Foreskin keratinocyte (primary cell): ENCODE measurements at places on chromosomes 12 and 14. TPM values are rescaled to one million over a fixed set of nuclear protein-coding genes. Genes with fewer than 3 reads are reported as not detected.

CYP27B1 gene
- 41.8 and 52.1 TPM in 2 replicates for total RNA-seq

CCDC197 gene
- not detected in 2 replicates for total RNA-seq

MRPS35 gene
- total RNA-seq, result 62.6 and 68.9 TPM in 2 replicates

GDF3 gene
- total RNA-seq, result not detected in 2 replicates

PSMD9 gene
- total RNA-seq, result 90.2 and 95.1 TPM in 2 replicates

FOXN4 gene
- total RNA-seq, result not detected in 2 replicates

ZCRB1 gene
- 46.1 and 57.6 TPM in 2 replicates for total RNA-seq

TMEM30B gene
- total RNA-seq, result 17.9 and 19.8 TPM in 2 replicates

SUPT16H gene
- 118 and 138 TPM in 2 replicates for total RNA-seq

CRADD gene
- total RNA-seq, result 9.0 and 11.5 TPM in 2 replicates

MGAT4C gene
- total RNA-seq, result not detected in 2 replicates

ESRRB gene
- not detected in 2 replicates for total RNA-seq

SLC6A15 gene
- 29.6 and 38.8 TPM in 2 replicates for total RNA-seq

CEP170B gene
- total RNA-seq, result 35.1 and 37.3 TPM in 2 replicates

PZP gene
- total RNA-seq, result not detected in 2 replicates

BBOF1 gene
- 2.4 TPM in 2 replicates for total RNA-seq

SERPINA3 gene
- total RNA-seq, result not detected in 2 replicates

RNFT2 gene
- total RNA-seq, result 1.3 and 2.6 TPM in 2 replicates

PDZRN4 gene
- total RNA-seq, result not detected in 2 replicates

APOF gene
- not detected in 2 replicates for total RNA-seq

KRT6B gene
- total RNA-seq, result 167 and 323 TPM in 2 replicates

CCDC196 gene
- total RNA-seq, result not detected in 2 replicates

USP30 gene
- 3.5 and 4.6 TPM in 2 replicates for total RNA-seq

PRH2 gene
- not detected in 2 replicates for total RNA-seq

ITGB7 gene
- 0.14 and 0.32 TPM in 2 replicates for total RNA-seq

STAC3 gene
- total RNA-seq, result 0.46 and 0.48 TPM in 2 replicates

ENDOU gene
- 0.28 and 0.34 TPM in 2 replicates for total RNA-seq

FRMD6 gene
- 142 and 182 TPM in 2 replicates for total RNA-seq

KRT71 gene
- total RNA-seq, result not detected in 2 replicates

IFNG-AS1 gene
- not detected in 2 replicates for total RNA-seq

PLA2G1B gene
- not detected in 2 replicates for total RNA-seq

ZNF839 gene
- total RNA-seq, result 8.0 and 10.2 TPM in 2 replicates

LRTM2 gene
- not detected in 2 replicates for total RNA-seq

LGR5 gene
- total RNA-seq, result not detected in 2 replicates
